Iris pigment epithelial cell (primary cell): ENCODE measurements at places on chromosomes 12 and 14.

- DNase-seq, result no peak
Measured at GRCh38 chr12:84760091-84760865, 152.3 kb downstream of the SLC6A15 start.

DNA sequence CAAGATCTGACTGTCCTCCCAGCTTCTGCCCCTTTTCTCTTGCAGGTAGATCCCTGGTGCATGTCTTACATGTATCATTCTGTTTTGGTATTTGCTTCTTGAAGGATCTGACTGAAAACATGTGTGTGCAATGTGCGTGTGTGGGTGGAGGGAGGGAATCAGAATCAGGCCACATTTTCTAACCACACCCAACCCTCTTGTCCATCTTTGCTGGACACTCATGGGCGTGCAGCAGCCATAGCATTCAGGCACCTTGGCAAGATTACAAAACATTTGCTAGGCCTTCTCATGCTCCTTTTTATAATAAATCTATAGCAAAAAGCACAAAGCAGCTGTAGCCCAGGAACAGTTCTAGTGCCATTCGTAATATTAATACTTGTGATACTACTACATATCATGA is 233.6 kb upstream of the E2F7 start:
- DNase-seq, result no peak

DNA sequence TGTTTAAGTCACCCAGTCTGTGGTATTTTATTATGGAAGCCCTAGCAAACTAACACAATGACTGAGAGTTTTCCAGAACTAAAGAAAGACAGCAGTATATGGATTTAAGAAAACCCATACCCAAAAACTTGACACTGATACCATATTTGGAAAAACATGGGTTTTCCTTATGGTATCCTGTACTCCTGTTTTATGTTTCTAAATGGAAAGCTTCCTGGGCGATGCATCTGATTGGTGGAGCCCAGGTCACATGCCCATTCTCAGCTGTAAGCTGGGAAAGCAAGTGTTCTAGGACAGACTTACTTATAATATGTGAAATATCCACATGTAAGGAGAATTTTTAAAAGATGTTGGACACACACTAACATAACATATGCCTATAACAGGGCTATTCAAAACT is 4.5 kb upstream of the RNASE4 start:
- peak; percentile 22 for DNase-seq

DNA sequence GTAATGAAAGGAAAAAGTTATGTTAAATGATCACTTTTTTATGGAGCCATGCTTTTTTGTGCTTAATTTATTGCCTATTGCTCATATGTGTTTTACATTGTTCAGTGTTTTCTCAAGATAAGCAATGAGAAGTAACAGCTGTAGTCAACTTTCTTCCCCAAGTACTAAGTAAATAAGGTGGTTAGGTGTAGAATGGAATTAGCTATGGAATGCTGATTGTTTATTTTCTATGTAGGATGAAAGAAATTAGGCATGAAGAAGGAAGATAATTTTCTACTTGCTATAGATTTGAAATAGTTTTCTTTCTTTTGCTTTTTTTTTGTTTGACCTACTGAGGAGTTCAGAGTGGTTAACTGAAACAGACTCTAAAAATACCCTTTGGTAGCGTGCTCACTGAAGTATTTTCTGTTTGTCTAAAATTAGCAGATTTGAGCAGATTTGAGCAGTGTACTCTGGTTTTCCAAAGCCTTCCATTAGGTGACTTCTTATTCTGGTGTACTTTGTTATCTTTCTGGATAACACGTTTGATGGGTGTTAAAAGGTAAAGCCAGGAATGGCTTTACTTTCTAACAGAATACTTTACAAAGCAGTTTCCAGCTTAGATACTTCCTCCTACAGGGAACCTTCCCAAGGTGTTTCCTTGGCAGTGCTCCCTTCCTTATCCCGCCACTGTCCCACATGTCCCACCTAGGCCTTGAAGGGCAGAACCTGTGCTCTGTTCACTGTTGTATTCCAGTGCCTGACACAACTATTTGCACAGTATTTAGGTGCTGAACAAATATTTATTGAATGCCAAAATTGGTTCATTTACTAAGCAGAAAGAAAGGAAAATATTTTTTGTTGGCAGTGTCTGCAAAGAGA is 56.0 kb downstream of the RASSF3 start:
- no peak for DNase-seq

GRCh38 chr12:31567029-31567428 is 23.9 kb downstream of the DENND5B start:
- no peak for DNase-seq

- no peak for DNase-seq
Measured at GRCh38 chr12:122747224-122748135, 5.1 kb upstream of the DENR start.

DNA sequence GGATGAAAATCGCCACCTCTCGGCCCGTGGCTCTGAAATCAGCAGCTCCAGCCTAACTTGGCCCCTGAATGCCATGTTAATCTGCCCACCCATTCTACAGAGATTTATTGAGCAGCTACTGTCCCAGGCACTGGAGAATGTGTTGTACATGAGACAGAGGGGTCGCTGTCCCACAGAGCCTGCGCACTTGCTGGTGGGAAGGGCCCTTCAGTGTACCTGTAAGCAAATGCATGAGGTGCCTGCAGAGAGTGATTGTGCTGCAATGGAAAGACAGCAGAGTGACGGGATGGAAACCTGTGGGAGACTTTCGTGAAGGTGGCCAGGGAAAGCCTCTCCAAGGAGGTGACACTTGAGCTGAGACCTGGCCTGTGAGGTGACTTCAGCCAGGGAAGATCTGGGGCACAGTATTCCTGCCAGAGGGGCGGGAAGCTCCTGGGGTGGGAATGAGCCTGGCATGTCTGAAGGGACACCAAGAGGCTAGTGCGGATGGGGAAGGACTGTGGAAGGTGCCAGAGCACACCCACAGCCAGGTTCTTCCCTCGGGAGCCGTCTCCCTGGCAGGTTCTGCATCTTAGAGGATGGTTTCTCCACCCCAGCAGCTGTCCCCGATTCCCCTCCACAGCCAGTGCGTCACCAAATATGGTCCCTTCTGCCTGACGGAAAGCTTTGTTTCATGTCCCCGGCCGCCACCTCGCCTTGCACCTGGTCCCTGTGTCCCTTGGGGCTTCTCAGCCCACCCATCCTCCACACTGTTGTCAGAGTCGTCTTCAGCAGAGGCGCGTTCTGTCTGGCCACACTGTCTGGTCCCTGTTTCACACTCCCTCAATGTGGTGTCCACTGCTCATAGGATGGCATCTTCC is 8.7 kb downstream of the SMIM41 start:
- DNase-seq, result no peak

- DNase-seq, result no peak
Measured at GRCh38 chr12:102061096-102061559, 663 bp downstream of the WASHC3 start.
